Spleen (tissue), 13 donors: ENCODE measurements at places on chromosomes 3 and 15.

DNA sequence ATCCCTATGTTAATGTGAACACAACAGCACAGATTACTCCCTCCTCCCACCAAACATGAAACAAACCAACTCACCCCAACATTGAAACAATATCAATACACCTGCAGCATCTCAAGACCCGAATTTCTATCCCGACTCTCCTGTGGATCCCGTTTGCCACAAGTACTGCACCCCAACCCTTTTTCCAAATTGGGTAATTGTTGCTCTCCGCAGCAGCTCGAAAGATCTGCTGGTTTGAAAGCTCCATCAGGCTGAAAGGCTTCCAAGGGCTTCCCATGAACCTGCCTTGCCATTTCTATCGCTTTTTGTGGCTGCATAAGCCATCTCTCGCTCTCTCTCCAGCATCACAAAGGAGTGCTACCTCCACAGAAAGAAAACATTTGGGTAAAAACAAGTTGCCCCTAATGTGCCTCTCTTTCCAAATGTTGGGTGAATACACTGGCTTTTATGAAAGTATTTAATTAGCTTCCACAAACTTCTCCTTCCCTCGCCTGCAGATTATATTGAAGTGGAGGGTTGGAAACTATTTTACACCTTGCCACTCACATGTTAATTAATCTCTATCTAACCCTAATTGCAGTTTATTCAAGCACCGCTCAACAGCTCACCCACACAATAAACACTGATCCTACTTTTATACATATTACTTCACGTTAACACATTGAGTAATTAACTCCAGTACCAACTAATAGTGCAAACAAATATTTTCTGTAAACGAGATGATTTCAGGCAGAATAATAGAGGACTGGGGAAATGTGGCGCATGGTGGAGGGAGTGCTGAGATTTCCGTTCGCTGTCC, 2.5 kb upstream of the FEZF2 start:
- no peak for DNase-seq

GRCh38 chr15:57542505-57542817, 49.2 kb upstream of the MYZAP start:
- no peak for DNase-seq

- DNase-seq, result no peak
These were observed 649 bp upstream of the PLOD2 start for GRCh38 chr3:146161663-146162002.

DNA sequence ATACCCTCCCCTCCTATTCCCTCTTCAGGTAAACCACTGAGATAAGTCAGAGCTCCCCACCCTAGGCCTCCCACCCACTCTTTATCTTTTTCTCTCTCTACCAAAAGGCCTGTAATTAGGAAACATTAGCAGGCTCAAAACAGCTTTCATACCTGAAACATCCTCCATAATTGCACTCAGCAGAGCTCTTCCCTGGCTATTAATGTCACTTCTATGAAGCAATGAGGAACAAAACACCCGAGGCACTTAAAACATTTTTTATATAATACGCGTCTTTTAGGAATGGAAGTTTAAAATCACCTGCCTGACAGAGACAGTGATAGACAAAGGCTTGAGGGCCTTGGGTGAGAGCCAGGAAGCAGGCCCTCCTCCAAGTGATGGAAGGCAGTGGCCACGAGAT, 138.9 kb downstream of the EPHB1 start:
- no peak for DNase-seq

DNA sequence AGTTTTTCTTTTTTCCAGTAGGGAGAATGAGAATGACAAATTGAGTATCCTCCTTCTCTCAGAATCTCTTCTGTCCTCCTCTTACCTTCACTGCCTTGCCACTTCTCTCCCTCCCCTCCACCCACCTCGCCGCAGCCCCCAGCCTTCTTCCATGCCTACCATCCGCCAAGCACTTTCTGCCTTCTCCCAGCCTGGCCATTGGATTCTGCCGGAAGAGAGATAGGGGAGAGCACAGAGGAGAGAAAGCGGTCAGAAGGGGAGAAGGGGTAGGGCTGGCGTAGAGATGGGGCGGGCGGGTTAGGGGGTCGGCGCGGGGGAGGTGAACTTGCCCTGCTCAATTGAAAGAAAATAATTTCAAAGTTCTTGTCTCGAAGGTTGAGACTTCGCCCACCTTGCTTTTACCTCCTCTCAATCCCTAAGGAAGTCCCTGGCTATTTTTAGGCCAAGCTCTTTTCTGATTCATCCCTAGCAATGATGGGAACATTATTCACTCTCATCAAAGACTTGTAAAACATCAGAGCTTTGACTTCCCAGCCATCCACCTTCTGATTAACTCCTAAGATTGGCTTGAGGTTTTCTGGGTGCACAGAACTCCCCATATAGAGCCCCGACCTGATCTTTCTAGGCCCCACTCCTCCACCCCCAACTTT, 811 bp downstream of the C3orf52 start:
- DNase-seq, result no peak

- no peak for DNase-seq
These were observed 19.2 kb upstream of the TFDP2 start for GRCh38 chr3:142168514-142168913.

DNA sequence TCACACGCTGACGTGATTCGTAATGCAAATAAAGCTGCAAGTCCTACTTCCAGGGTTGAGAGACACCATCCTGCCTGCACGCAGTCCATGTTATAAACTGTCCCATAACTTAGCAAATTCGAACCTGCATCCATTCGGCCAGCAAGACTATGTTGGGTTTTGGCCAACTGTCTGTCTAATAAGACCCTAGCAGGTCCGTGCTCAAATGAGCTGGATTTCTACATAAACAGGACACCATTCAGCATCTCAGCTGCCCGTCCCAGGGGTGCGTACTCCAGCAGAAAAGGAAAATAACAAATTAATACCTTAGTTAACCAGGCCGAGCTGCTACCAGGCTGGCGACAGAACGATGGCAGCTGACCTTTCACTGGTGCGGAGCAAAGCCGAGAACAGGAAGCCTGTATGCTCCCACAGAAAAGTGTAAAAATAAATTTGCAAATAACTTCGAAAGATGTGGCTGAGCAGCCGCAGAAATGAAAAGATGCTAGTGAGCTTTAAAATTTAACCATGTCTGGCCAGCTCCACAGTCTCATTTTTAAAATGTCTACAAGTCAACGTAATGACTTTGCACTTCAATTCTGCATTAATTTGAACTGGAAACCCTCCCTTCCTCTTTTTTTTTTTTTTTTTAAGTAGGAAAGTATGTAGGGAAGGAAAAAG, 97.1 kb upstream of the SNRPA1 start:
- DNase-seq, result no peak

DNA sequence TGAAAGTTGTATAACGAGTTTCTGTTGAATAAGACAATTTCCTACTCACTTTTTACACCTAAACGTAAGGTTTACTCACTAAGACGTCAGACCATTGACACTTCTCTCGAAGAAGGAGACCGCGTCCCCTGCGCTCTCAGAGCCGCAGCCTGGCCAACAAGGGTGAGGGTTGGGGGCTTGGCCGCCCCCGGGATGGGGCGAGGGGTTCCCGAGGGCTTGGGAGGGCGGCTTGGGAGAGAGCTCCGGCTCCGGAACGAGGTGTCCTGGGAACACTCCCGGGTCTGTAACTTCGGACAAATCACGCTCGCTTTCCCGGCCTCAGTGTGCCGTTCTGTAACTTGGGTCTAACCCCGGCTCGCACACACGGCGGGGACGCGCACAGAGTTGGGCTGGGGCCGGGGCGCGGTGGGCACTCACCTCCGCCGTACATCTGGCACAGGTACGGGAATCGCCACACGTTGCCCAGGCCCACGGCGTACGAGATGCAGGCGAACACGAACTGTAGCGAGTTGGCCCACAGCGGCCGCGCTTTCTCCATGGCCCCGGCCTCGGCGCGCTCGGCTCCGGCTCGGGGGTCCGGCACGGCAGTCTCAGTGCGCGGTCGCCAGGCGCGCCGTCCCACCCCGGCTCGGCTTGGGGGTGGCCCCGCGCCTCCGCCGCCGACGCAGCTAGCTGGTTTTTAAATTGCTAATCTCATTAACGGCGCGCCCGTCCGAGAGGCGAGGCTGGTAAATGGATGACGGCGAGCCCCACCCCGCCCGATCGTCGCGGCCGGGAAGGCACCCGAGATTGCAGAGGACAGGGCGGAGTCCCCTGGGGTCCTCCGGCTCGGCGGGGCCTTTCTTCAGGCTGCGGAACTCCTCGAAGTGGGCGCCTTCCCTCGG, at the start of gene SLC6A20:
SLC6A20 (minus strand) TSS at position 655 of the 884 bp plus-strand sequence; CDS start at position 538, 117 bp downstream.
- DNase-seq, result no peak

GRCh38 chr3:80733522-80734176, 965.9 kb upstream of the ROBO1 start:
- DNase-seq, result no peak

- DNase-seq, result no peak
These were observed 93.2 kb upstream of the NEDD4 start for GRCh38 chr15:56086566-56086965.
